ENCODE measurements at places on chromosomes 1 and 21.

GRCh38 chr1:184773762-184774320, 19.2 kb upstream of the EDEM3 start:
- no peak for DNase-seq

DNA sequence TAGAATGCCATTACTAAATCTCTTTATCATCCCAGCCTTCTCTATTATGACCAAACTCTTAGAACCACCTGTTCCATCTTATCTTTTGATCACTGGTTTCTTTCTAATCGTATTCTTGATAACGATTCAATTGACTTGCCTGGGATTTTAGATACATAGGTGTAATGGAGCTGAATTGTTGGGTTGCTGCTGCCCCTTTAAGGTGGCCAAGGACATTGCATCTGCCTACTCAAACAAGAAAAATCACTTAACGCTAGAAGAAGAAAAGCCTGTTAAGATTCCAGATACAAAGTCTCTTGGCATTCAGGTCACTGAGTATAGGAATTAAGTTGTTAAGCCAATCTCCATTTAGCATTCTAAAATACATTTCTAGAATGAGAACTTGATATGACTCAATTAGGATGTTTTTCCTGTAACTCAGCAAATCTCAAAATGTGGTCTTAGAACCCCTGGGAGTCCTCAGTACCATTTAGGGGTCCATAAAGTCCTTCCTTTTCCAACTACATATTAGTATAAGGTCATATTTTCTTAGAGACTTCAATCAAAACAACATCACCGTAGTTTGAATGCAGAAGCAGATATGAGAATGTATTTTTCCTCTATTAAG, 12.4 kb downstream of the NEXN start:
- peak; percentile 52 for DNase-seq

GRCh38 chr1:202586018-202586821, 124.0 kb downstream of the SYT2 start:
- no peak for DNase-seq

DNA sequence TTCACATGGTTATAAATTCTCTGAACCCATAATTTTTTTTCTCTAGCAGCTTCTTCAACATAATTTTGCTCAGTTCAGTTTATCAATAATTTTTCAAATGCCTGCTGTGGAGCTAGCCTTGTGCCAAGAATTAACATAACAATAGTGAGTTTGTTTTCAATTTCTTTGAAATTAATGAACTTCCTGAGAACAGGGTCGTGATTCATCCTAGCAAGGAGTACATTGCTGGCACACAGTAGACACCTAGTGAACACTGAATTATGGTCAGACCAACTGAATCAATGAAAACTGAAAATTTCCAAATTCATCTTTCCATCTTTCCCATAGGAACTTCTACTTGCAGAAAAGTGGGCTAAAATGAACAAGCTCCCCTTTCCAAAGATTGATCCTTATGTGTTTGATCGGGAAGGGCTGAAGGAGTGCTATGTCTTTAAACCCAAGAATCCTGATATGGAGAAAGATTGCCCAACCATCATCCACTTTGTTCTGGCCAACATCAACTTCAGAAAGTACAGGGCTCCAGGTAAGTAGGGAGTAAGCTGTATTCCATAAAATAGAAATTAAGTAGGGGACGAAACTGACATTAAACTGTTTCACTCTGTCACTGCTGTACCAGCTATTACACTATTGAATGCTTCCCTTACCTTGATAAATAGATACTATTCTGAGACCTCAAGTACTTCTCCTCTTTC, 148.7 kb downstream of the PLA2G4A start:
- no peak for DNase-seq

DNA sequence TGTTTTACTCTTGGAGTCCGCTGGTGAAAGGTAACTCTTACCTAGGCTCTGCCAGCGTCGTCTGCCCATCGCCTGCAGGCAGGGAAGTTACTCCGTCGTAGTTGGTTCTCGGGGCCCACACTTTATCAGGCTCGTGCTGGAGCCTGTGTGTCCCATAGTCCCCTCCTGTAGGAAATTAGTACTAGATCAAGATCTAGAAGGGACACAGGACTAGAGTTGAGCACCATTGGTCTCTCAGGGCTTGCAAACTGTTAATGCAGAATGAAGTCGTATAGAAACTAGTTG, 940 bp downstream of the SRRM1 start:
- peak; percentile 10 for DNase-seq

DNA sequence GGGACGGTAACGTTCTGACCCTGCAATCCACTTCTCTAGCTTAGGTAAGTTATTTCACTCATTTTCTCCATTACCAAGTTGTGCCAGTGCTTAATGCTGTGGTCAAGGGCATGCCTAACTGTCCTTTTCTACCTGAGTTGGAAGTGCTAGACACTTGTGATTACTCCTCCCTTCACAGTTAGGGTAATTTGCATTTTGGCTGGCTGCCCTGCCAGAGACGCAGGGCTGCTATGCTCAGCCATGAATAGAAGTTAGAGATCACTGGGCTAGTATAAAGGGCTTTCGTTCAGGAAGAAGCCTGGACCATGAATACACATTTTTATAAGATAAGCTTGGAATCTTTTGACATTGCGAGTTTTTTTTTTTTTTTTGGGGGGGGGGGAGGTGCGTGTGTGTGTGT, 633.2 kb upstream of the NEGR1 start:
- no peak for DNase-seq

DNA sequence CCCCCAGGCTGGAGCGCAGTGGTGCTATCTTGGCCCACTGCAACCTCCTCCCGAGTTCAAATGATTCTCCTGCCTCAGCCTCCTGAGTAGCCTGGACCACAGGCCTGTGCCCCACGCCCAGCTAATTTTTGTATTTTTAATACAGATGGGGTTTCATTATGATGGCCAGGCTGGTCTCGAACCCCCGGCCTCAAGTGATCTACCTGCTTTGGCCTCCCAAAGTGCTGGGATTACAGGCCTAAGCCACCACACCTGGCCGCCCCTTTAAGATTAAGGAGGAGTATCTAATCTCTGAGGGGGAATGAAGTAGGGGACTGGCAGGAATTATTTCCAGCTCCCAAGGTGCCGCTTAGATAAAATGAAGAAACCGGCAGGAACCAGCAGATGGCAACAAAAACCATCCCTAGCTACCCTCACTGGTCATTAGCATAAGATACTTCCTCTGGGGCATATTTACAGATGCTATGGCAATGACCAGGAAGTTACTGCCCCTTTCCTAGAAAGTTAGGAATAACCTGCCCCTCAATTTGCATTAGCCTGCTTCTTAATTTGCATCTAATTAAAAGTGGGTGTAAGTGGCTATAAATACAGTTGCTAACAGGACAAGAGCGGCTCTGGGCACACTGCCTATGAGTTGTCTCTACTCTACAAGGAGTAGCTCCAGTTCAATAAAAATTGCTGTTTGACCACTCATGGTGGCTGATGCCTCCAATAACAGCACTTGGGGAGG, 7.1 kb upstream of the NSUN4 start:
- peak; percentile 32 for DNase-seq

DNA sequence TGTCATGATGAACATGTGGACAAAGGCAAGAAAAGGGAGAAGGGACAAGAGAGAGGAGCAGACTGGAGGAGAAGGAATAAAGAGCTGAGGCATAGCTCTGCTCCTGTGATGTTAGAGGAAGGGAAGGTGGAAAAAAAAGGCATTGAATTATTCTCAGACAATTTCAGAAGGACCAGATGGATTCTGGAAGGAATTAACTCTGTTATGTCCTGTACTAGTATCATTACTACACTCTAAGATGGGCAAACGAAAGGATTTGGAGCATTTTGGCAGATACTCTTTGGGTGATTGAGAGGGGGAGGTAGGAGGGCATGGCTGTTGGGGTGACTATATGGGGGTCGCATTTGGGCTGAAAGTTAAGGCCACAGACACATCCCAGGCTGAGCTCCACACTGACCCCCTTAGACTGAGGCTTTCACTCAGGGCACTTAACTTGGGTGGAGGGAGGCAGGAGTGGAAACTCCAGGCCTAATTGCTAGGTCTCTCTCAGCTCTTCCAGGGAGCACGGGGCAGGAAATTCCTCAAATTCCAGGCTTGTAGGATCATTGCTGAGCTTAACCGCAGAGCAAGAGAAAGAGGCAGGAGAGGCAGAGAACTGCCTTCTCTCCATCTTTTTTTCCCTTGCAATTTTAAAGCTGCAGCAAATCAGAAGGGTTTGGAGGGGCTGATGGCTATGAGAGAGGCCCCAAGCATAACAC, 25.9 kb downstream of the KIRREL1 start:
- DNase-seq = no peak

GRCh38 chr1:160542303-160542945, 19.4 kb upstream of the SLAMF6 start:
- DNase-seq = no peak

DNA sequence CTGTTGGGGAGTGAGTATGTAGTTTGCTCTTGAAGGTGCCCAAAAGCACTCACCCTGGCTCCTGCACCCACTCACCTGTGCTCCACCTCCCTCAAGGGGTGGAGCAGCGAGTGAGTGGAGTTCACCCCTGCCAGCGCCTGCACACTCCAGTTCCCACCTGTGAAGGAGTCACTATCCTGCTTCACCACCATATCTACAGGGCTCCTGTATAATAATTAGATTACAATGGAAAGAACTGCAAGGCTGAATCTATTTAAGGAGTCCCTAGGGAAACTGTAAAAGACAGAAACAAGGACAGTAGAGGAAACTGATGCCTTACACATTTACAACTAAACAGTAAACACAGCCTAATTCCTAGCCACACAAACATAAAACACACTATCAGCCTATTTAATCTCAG, 4.1 kb downstream of the DNAI4 start:
- peak; percentile 63 for DNase-seq

- no peak for DNase-seq
Measured at GRCh38 chr1:91440847-91441246, 36.2 kb upstream of the HFM1 start.

DNA sequence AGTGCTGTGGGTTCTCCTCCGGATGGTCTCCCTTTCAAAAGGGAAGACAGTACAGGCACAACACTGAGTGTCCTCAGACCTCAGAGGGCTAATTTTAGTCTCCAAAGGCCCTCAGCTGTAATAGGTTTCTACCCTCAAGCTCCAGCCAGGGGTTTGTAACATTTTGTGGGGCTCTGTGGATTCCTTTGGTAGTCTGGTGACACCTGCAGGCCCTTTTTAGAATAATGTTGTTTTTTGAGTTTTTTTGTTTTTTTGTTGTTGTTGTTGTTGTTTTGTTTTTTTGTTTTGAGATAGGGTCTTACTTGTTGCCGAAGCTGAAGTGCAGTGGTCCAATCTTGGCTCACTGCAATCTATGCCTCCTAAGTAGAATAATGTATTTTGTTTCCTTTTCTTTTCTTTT, 15.0 kb upstream of the TMEM201 start:
- no peak for DNase-seq

DNA sequence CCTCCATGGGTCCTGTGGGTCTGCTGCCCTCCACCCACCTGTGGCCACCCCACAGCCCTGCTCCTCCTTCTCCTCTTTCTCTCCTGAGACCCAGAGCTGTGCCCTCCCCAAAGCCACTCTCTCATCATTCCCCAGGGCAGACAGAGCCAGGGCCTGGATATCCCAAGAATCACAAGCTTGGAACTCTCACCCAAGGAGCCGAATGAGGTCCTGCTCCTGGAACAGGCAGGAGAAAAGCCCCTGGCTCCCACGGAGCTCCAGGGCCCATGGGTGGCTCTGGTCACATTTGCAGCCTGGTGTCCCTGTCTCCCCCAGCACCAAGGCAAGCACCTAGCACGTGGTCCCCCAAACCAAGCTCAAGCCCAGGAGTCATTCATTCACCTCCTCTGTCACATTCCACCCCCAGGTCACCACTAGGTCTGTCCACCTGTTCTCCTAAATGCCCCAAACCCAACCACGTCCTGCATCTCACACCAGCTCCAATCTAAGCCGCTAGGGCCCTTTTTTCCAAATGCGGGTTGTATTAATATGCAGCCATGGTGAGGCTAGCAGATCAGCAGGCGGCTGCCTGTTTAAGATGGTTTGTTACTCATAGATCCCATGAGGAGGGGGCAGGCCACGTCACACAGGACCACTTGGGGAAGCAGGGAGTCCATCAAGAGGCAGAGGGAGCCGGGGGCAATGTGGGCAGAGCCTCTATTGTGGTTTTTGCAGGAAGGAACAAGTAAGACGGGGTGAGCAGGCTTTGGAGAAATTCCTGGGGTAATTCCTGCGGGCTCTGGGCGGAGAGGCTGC, 215.5 kb upstream of the VAMP3 start:
- DNase-seq = no peak

DNA sequence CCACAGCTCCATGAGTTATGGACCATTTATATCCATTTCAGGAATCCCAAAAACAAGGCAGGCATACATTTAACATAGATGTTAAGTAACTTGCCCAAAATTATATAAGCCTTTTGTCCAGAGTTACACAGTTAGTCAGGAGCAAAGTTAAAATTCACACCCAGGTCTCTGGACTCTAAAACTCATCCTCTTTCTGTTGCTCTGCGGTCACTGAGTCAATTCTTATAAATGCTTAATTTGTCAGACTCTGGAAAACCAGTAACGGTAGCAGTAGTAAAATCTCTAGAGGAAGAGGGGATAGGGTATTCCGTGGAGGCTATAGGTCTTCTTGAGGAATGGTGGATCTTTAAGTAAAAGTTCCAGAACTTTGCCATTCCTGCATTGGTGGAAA, 223.6 kb upstream of the JUN start:
- no peak for DNase-seq

GRCh38 chr21:27129215-27129614, 162.3 kb upstream of the ADAMTS5 start:
- no peak for DNase-seq

DNA sequence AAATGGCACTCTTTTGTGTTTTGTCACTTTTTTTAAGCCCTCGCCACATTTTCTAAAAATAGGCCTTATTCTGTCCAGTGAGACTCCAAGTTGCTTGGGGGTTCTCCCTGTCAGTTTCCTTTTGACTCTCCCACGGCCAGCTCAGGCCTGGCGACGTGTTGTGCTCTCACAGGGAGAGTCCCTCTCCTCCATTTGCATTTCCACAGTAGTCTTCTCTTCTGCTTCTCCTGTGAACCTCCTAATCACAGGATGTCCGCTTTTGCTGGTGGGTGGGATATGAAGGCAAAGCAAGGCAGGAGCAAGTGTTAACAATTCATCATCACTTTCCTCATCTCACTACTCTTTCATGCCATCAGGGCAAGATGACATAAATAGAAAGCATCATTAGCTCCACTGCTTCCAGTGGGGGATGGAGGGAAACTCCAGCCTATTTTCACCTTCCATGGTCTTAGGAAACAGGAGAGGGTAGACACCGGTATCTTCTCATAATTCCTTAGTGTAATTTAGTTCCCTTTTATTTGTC, 99.8 kb downstream of the INTS7 start:
- no peak for DNase-seq

GRCh38 chr1:171801487-171801891, 20.0 kb downstream of the METTL13 start:
- peak; percentile 53 for DNase-seq

All from SK-N-DZ (cell line).